ENCODE measurements at places on chromosomes 1 and 21.

DNA sequence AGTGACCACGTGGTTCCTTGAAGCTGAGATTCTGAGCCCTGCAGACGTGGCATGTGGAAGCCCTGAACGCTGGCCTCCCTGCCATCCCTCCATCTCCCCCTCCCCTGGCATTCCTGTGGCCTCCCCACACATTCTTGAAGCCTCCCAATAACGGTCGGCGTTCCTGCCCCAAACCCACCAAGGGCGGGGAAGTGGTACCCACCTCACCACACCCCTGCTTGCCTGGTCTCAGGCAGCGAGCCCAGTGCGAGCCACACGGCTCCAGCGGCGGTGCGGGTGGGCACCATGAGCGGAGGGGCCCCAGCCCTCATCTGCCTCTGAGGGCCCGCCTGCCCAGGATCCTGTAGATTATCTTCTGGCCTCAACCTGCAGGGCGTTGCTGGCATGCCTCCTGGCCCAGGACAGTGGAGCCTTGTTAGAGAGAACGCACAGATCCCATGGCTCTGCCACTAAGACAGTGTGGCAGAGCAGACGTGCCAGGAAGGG is 20.6 kb upstream of the PRELP start:
- no peak for DNase-seq

- DNase-seq, result no peak
These were observed 84.7 kb downstream of the EPHB2 start for GRCh38 chr1:22795366-22795714.

DNA sequence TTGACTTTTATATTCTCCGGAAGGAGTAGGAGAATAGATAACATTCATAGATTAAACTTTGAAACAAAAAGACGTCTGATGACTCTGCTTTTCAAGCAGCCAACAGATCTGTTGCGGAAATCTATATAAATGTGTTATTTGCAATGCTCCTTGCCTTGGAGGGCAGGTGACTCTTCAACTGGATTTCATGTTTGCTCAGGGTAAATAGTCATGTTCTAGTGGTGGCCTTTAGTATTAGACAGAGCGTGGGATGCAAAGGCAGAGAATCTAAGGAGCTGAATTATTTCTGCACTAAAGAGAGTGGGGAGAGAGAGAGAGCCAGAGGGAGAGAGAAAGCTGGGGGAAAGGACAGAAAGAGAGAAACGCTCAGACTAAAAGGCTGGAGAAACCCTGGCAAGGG is 454.3 kb downstream of the AJAP1 start:
- DNase-seq, result no peak

DNA sequence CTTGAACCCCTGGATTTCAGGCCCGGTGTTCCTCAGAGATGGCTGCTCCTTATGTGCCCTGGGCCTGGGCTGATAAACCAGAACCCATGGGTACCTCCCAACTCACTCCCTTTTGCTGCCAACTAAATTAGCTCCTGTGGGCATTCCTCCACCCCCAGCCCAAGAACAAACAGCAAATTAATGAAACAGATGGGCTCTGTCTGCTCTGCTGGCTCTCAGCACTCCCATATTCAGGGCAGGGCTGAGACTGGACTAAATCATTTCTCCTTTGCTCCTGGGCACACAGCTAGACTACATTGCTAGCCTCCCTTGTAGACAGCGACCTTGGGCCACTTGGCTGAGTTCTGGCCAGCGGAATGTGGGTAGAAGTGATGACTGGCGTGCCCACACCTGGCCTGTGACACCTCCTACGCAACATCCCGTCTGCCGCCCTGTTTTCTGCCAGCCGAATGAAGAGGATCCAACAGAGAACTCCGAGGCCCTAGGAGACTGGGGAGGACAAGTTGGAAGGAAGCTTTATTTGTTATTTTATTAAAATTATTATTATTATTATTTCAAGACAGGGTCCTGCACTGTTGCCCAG is 101.9 kb upstream of the DISP3 start:
- DNase-seq, result peak; percentile 54

DNA sequence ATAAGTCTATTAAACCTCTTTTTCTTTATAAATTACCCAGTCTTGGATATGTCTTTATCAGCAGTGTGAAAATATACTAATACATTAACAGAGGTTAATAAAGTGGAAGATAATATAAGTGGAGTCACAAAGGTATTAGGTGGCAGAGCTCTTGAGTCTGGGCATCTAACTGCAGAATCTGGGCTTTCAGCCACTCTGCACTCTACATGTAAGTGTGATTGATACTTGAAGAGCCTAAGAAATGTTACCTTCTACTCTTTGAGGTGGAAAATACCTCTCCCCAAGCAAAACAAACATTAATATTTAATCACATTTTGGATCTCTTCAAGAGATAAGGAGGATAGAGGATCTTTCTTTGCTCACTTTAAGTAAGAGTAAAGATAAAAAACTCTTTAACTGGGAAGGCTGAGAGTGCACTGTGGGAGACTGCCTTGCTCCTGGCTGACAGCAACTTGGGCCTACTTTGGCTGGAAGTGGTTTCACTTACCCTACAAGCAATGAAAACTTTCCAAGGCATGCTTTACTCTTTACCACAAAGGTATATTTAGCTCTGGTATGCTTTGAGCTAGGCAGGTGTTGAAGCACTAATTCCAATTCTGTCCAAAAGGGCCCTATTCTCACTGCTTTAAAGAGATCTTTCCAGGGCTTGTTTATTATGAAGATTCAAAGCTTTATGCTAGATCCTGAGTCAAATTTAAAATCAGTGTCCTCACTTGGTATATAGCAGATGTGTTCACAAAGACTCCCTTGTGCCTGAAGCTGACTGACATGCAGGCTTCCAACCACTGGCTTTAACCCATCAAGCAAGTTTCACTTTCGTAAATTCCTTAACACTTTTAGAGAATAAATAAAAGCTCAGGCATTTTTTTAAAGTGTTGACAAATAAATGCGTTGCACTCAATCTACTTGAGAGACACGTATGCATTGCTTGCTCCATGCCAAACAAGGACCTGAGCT is 245.3 kb upstream of the ZP4 start:
- no peak for DNase-seq

DNA sequence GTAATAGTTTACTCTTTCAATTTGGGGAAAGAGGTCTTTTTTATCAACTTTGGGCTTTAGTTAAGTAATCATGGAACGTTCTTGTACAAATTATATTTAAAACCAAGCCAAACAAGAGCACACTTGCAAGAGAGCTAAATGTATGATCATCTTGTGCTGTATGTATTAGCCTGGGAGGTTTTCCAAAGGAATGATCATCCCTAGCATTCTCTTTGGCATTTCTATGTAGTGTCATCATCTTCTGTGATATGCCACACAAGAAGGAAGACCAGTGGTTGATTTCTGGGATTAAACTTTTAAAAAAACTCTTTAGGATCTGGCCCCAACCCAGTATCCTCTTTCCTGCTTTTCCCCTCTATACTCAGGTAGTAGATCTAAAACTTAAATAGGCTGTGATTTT is 38.4 kb upstream of the KCNQ4 start:
- no peak for DNase-seq

DNA sequence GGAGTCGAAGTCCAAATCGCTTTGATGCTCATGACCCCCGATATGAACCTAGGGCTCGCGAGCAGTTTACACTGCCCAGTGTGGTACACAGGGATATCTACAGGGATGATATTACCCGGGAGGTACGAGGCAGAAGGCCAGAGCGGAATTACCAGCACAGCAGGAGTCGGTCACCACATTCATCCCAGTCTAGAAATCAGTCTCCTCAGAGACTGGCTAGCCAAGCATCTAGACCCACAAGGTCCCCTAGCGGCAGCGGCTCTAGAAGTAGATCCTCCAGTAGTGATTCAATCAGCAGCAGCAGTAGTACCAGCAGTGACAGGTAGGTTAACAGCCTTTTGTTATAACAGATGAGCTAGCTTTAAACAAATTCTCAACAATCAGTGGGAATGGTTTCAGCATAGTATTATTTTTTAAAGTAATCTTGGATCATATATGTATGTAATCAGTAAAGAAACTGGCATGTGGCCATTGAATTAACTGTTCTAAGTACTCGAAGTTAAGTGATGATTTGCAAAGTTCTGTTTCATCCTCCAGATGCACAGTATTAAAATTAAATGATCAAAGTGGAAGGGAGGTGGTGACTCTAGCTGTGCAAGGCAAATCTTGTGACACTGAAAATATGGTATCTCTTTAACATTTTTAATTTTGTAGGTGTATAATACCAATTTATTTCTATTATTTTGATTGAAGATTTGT is 29.0 kb downstream of the SPEN start:
- no peak for DNase-seq

DNA sequence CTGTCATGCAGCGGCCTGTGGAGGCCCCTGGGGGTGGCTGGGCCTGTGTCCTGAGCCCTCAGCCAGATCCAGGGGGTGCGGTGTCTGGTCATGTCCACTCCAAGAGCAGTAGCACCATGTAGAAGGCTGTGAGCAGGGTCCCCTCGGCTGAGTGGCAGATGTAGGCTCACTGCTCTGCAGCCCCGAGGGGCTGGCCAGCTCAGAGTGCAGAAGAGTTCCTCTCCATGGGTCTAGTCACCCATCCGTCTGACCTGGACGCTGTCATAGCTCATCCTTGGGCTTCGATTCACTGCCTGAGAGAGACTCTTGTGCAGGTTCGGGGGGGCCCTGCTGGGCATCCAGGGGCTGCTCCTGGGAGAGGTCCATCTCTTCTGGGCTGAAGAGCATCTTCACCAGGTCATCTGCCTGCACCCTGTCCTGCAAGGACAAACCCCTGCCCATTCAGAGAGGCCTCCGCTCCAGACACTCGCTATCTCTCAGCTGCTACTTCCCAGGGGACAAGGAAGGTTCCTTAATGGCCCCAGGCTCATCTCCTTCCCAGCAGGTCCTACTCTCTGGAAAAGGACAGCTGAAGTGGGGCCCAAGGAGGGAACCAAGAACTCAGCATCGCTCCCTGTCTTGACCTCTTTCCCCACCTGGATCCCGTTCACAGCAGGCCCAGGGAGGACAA is 6.5 kb upstream of the CLDN19 start:
- DNase-seq, result no peak

DNA sequence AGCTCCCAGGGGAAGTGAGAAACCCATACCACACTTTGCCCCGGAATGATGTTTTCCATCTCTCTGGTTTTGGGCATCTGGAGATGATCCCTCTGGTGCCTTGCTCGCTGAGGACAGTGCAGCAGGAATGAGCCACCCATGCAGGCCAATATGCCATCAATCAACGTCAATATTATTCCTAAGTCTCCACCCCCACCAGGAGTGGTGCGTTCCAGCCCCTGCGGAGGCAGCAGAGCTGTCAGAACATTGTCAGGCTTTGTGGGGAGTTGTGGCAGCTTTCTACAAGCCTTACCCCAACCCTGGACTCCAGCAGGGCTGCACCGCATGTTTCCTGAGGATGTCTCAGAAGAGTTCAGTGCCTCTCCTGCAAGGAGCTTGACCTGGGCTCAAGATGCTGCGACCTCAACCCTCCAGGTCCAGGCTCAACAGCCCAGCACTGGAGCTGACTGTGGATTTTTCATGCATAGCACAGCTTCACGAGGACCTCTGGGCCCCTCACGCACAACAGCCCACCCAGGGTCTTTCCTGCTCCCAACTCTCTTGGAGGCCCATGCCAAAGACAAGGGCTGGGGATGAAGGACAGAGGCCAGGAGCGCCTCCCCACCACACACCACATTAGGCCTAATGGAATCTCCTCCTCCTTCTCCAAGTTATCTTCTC is 67.5 kb downstream of the PSMG1 start:
- DNase-seq, result no peak

DNA sequence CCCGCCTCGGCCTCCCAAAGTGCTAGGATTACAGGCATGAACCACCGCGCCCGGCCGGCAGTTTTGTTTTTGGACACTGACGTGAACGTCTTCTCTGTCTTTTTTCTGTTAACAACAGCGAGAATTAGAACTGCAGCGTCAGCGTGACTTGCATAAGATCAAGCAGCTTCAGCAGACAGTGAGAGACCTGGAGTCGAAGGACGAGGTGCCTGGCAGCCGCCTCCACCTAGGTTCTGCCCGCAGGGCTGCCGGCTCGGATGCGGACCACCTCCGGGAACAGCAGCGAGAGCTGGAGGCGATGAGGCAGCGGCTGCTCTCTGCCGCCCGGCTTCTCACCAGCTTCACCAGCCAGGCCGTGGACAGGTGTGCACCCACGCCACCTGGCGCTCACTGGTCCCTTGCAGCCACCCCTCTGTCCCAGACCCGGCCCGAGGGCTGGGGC is 22.9 kb upstream of the DIP2A start:
- no peak for DNase-seq

DNA sequence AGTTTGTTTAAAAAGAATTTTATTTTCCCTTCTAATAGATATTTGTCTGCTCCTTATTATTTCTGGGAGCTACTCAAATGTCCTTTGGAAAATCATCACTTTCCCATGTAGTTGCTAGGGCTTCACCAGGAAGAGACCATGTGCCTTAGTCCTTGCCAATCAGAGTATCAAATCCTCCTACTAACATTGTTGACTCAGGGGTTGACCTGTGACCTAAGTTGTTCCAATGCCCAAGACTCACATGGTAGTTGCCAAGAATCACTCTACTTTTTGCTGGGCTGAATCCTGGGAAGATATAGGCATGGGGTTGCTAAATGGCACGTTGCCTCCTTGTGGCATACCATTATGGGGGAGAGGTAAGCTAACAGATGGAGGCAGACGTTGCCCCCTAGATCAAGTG is 58.2 kb upstream of the FOXD3 start:
- DNase-seq, result no peak

GRCh38 chr1:62281922-62282555 is 37.2 kb downstream of the KANK4 start:
- no peak for DNase-seq

- DNase-seq, result no peak
These were observed 1.2 kb downstream of the GAS5 start for GRCh38 chr1:173866413-173867115.

GRCh38 chr21:37266515-37267221 is 466 bp downstream of the VPS26C start:
- DNase-seq, result no peak

DNA sequence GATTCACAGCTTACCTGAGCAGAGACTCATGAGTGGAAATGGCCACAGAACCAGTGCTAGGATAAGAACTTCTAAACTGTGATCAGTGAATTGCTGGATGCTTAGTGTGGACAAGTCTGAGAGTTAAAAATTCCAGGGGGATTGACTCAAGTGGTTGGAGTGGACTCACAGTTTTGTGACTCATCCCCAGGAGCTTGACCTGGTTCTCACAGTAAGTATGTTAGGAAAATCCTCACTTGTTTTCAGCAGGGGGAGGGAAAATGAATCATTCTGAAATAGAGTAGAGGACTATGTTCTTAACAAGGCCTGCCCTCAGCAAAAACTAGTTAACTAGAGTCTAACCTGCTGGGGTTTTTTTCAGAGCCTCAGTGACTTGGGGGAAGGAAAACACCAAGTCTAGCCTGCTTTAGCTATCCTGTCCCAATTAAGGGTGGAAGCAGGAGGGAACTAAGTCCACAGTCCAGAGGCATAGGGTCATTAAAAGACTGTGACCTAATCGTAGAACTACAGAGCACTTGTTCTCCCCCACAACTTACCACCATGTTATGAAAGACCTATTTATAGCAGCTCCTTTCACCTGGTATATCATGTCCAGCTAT is 6.1 kb upstream of the CDC73 start:
- no peak for DNase-seq

Measured in NCI-H524 treated with DMSO at 0.1 percent for 48 hours (cell line).